K562 (cell line): ENCODE measurements at places on chromosomes 2 and 18. TPM values are rescaled to one million over a fixed set of nuclear protein-coding genes. Genes with fewer than 3 reads are reported as not detected.

BMP10 gene
- total RNA-seq = 0.89 and 0.91 TPM in 2 replicates

DNA sequence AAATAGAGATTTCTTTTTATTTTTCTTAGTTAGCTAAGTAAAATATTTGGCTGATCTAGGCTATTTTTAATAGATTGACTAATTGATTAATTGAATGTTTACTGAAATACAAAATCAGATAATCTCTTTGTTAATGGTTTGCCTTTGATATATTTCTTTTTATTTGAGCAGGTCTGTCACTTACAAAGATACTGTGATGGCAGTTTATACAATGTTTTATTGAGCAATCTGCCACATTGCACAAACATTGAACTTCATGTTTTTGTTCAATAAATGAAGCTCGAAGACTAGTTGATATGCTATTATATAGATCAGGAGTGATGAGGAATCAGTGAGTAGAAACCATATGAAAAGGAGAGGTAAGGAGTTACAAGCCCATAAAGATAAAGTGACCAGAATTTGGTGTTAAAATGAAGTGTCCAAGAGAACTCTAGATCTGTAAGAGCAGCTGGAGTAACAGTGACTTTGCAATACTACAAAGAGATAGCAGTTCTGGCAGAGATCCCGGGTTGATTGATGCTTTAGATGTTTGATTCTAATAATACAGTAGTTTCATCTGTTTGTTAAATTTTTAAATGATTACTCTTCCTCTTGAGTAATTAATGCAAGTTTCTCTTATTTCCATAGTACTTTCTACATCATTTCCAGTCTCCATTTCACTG is 574.2 kb downstream of the CCDC85A start:
- DNase-seq = no peak

CYP26B1 gene
- 0.13 and 0.36 TPM in 2 replicates for total RNA-seq

GRCh38 chr2:98404556-98405250 is 40.0 kb upstream of the INPP4A start:
- DNase-seq = no peak
